ENCODE measurements at places on chromosomes 2 and 18. TPM values are rescaled to one million over a fixed set of nuclear protein-coding genes. Genes with fewer than 3 reads are reported as not detected.

Gene RAPH1
- total RNA-seq, result 3.7 TPM

Gene PAIP2B
- 5.3 TPM for total RNA-seq

- H3K36me3 ChIP-seq, result peaks cover 4% of the 10 kb centered on the region
- no peaks in the 10 kb centered on the region for H3K27me3 ChIP-seq
- no peak for DNase-seq
These were observed 117.7 kb downstream of the GPD2 start for GRCh38 chr2:156553714-156554442.

- no peak overlapping the region for H3K4me3 ChIP-seq
- peaks cover 67% of the 10 kb centered on the region for H3K4me1 ChIP-seq
- no peak for DNase-seq
- peaks cover 82% of the 10 kb centered on the region for H3K36me3 ChIP-seq
- H3K27me3 ChIP-seq, result no peaks in the 10 kb centered on the region
These were observed 612.8 kb downstream of the RNF144A start for GRCh38 chr2:7530001-7530400.

DNA sequence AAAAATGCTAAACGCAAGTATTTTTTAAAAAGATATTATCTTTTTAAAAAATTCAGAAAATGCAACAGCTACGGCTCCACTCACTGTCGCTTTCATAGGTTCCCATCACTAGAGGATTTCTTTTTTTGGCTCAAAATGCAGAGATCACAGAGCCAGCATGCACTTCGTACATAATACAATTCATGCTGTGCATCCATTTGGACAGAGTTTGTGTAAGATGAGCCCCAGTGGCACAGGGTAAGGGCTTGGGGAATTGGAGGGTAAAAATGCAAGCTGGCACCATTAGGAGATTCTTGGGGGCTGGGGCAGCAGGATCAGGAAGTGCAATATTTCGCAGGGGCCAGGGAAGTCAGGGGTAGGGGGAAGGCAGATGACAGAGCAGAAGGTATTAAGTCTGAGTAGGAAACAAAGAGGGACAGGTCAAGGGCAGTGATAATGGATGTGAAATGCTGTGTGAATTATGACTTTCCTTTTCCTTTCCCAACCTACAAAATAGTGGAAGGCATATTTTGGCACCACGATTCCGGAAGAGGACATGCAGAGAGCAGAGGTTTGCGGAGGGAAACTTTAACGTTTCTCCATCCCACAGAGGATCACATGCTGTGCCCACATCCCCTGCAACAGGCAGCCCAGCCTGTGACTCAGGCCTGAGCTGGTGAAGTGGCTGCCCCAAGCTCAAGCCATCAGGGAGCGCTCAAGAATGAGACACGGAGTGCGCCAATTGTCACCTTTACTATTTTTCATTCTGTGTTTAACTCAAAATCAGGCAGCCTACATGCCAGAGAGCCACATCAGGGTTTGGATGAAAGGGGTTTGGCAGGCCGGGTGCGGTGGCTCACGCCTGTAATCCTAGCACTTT lies 4.7 kb downstream of the CAPG start:
- H3K4me3 ChIP-seq, result peak overlapping the region; percentile 60
- peaks cover 52% of the 10 kb centered on the region for H3K4me1 ChIP-seq
- H3K36me3 ChIP-seq, result peaks cover 9% of the 10 kb centered on the region
- DNase-seq, result peak; percentile 73
- H3K27me3 ChIP-seq, result no peaks in the 10 kb centered on the region

DNA sequence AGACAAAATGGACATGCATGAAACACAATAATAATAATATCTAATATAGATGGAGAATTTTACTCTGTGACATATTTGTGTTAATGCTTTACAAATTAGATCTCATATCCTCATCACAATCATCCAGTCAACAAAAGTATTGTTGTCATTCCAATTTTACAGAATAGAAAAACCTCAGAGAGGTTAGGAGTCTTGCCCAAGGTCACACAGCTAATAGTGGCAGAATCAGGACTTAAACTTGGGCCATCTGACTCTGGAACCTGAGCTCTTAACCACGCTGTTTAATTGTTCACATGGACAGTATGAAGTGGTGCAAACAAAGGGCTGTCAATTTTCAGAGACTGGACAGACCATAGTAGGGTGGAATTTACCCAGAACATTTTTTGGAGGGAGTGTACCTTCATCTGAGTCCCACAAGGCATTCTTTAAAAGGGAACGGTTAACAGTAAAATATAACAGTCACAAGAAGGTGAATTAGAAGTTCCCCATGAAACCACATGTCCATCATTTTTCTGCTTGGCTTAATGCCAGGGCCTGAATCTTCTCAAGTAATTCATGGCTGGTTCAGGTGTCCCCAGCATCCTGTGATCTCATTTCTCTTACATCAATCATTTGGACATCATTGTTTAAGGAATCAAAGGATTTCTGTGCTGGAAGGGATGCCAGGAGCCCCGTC lies 35.4 kb upstream of the CCDC93 start:
- H3K36me3 ChIP-seq, result no peaks in the 10 kb centered on the region
- no peak overlapping the region for H3K4me3 ChIP-seq
- peaks cover 68% of the 10 kb centered on the region for H3K27me3 ChIP-seq
- peaks cover 17% of the 10 kb centered on the region for H3K4me1 ChIP-seq
- H3K27ac ChIP-seq, result no peak overlapping the region
- DNase-seq, result no peak

Gene SLC4A1AP
- 32.3 TPM for total RNA-seq

Gene DES
- total RNA-seq, result not detected

GRCh38 chr2:9262671-9263171 lies 56.1 kb downstream of the ASAP2 start:
- H3K27me3 ChIP-seq, result no peaks in the 10 kb centered on the region
- no peaks in the 10 kb centered on the region for H3K36me3 ChIP-seq
- H3K4me1 ChIP-seq, result peaks cover 8% of the 10 kb centered on the region
- DNase-seq, result no peak
- H3K27ac ChIP-seq, result no peak overlapping the region

DNA sequence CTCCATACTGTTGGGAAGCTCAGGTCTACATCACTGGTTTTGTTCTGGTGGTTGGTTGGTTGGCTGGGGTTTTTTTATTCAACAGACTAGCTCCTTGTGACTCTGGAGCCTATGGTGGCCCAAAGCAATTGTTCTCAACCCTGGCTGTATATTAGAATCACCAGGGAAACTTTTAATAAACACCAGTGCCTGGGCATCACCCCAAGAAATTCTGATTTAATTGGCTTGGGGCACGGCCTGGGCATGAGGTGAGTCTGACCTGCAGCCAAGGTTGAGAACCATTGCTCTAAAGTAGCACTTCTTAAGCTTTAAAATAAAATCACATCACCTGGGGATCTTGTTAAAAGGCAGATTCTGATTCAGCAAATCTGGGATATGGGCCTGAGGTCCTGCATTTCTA lies 184.1 kb downstream of the C1D start:
- H3K4me3 ChIP-seq, result no peak overlapping the region
- H3K27ac ChIP-seq, result no peak overlapping the region
- H3K27me3 ChIP-seq, result peaks cover 6% of the 10 kb centered on the region
- H3K36me3 ChIP-seq, result no peaks in the 10 kb centered on the region
- no peak for DNase-seq
- no peaks in the 10 kb centered on the region for H3K4me1 ChIP-seq

DNA sequence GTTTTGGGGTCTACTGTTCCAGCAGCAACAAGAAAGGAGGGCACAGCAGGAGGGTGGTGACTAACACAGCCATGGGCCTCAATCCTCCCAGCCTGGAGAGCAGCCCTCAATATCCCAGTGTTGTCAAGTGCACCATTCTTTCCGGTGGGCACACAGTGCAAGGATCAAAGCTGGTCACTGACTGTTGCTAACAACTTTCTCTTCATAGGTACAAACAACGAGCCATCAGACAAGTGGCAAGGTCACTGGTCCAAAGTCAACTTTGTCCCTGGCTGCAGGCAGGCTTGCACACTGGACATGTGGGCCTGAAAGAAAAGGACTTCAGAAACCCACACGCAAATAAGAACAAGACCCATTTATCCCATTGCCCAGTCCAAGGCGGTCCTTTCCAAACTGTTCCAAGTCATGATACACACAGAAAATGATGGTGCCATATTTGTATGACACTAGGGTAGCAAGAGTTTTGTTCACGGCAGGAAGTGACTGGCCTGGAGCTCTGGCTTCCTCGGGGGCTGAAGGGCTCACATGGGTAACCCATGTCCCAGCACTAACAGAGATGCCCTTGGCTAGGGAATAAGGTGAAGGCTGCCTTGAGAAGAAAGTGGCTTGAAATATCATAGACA lies 57.0 kb downstream of the KCTD1 start:
- no peaks in the 10 kb centered on the region for H3K27me3 ChIP-seq
- H3K36me3 ChIP-seq, result no peaks in the 10 kb centered on the region
- no peak overlapping the region for H3K27ac ChIP-seq
- no peak overlapping the region for H3K4me3 ChIP-seq

Gene TBC1D8
- 5.2 TPM for total RNA-seq

DNA sequence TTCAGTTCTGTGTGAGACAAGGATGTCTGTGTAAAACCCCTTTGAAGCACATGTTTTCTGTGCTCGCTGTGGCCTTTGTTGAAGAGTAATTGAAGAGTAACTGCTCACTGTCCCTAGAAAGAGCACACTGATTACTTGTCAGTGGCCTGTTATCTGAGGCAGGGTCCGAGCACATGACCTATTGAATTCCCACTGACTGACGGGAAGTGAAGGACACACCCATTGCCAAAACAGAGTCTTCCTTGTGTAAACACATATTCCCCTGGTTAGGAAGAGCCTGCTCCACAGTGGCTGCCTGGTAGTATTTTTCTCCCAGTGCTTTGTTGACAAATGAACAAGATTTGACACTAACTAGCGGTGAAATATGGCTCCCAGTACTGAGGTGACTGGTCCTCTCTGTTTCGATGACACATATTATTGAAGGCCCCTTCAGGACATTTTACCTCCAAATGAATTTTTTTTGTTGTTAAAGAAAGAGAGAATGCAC lies 148.5 kb upstream of the GYPC start:
- no peaks in the 10 kb centered on the region for H3K4me1 ChIP-seq
- no peak overlapping the region for H3K27ac ChIP-seq
- no peak for DNase-seq
- H3K4me3 ChIP-seq, result no peak overlapping the region
- H3K27me3 ChIP-seq, result peaks cover 8% of the 10 kb centered on the region

DNA sequence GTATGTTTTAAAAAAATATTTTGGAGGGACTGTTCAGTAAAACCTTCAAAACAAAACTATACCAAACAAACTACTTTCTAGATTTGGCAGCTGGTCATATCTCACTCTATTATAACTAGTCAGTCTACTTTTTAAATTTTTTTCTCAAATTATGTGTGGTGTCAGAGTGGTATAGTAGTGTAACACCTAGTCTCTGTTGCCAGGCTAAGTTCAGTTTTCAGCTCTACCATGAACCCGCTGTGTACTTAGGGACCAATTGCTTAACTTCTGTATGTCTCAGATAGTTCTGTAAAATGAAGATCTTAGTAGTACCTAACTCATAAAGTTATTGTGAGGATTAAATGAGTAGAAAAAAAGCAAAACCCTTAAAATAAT lies 54.3 kb downstream of the GPD2 start:
- peaks cover 33% of the 10 kb centered on the region for H3K4me1 ChIP-seq
- peak overlapping the region; percentile 38 for H3K27ac ChIP-seq
- H3K36me3 ChIP-seq, result no peaks in the 10 kb centered on the region
- DNase-seq, result no peak
- H3K4me3 ChIP-seq, result no peak overlapping the region
- no peaks in the 10 kb centered on the region for H3K27me3 ChIP-seq

Gene ASXL3
- not detected for total RNA-seq

DNA sequence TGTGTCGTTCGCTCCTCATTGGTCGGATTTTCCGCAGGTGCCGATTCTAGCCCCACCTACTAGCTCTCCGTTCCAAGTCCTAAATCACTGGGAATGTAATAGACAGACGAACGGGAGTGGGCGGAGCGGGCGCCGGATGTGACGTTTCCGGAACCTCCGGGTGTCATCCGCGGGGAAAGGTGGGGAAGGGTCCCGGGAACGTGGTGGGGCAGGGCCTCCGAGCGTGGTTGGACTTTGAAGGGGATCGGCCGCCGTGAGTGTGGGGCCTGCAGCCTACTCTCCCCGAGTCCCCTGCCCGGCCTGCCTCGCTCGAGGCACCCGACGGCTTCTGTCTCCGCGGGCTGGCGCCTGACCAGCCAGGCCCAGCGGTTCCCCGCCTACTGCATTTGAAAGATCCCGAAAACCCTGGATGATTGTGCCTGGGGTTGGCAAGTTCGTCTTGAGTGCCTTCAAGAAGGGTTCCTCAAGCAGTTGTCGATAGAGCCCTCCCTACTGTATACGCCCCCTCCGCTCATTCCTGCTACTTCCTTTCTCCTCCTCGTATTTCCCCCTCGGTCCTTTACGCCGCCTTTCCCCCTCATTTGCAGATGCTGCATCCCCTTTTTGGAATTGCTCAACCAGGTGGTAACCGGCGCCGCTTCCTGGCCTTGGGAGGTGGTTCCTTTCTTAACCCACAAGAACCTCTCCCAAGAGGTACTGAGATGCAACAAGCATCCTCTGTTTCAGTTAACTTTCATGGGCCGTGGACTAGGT lies at the start of gene STAMBP:
Gene STAMBP, plus strand, starts transcription at position 144 of the 753 bp plus-strand sequence. CDS start 1,896 bp downstream, outside the sequence.
- H3K4me1 ChIP-seq, result peaks cover 63% of the 10 kb centered on the region
- H3K27me3 ChIP-seq, result no peaks in the 10 kb centered on the region
- peak within 1 kb of the TSS; percentile 98 for H3K27ac ChIP-seq
- H3K4me3 ChIP-seq, result peak within 1 kb of the TSS; percentile 98

Gene DSG2
- 3.1 TPM for total RNA-seq

DNA sequence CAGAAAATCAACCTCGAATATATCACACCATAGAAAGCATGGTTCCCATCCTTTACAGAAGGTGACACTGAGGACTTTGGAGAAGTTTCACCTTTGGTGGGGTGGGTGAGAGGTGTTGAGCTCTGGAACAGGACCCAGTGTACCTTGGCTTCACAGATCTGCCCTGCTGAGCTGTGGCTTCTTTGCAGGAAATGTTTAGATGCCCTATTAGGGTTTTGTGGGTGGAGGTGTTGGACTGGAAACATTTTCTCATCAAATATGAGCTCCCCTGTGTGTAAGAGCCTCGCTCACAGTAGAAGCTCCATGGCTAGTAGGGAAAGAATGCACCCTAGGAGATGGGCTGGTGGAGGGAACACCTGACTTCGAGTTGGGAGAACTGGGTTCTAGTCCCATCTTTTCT lies 55.6 kb downstream of the RPL37A start:
- H3K4me3 ChIP-seq, result no peak overlapping the region
- H3K27me3 ChIP-seq, result no peaks in the 10 kb centered on the region
- DNase-seq, result no peak
- no peaks in the 10 kb centered on the region for H3K36me3 ChIP-seq

GRCh38 chr2:7009207-7009911 lies 92.1 kb downstream of the RNF144A start:
- no peaks in the 10 kb centered on the region for H3K27me3 ChIP-seq
- no peak for DNase-seq
- no peak overlapping the region for H3K27ac ChIP-seq
- peaks cover 2% of the 10 kb centered on the region for H3K36me3 ChIP-seq
- H3K4me3 ChIP-seq, result no peak overlapping the region

Data from activated T-cell treated with anti-CD3 and anti-CD28 coated beads, Interleukin-2, amount 50 U/mL, for 72 hours (primary cell).